ENCODE measurements at places on chromosomes 16 and 17. TPM values are rescaled to one million over a fixed set of nuclear protein-coding genes. Genes with fewer than 3 reads are reported as not detected.

Gene MARVELD3
- not detected for total RNA-seq

Gene KRT20
- total RNA-seq, result not detected

Gene CACNG3
- not detected for total RNA-seq

Gene LGALS9B
- not detected for total RNA-seq

Gene WFIKKN1
- total RNA-seq, result 0.10 TPM

Gene HAP1
- total RNA-seq, result not detected
